Transverse colon (tissue), 4 donors: ENCODE measurements at places on chromosomes 7 and 10.
A peak's percentile ranks its signal among the peaks of the same experiment; 100 is the strongest.

- peak; percentile 59 for DNase-seq
These were observed 635 bp downstream of the NUP205 start for GRCh38 chr7:135558337-135558767.

DNA sequence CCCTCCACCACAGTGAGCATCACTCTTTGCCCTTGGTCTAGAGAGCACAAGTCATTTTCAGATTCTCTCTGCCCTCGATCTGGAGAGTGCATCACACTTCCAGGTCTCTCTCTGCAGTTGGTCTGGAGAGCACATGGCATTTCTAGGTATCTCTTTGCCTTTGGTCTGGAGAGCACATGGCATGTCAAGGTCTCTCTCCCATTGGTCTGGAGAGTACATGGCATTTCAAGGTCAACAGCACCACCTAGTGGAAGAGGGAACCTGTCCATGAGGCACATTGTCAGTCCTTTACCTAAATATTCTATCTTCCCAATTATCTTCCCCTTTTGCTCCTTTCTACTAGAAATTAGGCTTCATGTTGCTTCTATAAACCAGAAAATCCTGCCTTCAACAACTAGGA lies 1139.4 kb downstream of the XPNPEP1 start:
- no peak for DNase-seq

GRCh38 chr10:70145666-70146488 lies 623 bp downstream of the TYSND1 start:
- DNase-seq = peak; percentile 67

DNA sequence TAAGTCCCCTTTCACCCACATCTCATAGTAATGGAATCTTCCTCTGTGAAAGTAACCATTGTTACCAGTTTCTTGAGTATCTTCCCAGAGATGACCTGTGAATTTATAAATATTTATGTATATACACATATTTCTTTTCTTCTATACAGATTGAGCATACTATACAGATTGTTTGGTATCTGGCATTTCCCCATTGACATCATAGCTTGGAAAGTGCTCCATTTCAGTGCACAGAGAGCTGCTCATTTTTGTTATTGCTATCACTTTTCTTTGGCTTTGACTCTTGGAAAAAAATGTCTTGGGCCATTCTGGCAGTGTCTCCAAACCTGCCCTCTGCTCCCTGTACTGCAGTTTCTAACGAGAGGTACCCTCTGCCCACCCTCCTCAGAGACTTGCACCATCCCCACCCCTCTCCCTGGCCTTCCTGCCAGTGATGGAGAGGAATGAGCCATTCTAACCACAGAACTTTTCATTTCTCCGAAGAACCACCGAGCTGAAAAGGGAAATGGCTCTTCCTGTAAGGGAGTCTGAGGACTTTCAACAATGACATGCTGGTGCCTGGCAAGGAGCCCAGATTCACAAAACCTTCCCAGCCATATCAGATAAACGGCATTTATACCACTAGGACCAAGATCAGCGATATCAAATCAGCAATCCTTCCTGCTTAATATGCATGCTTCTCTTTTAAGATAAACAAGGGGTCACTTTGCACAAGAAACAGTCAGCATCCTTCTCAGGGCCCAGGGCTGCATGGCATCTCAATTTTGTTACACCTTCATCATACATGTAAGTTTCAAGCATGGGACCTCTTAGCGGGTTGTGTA lies 19.7 kb upstream of the CCSER2 start:
- DNase-seq = peak; percentile 51

GRCh38 chr10:17783751-17784150 lies 25.4 kb upstream of the MRC1 start:
- no peak for DNase-seq

DNA sequence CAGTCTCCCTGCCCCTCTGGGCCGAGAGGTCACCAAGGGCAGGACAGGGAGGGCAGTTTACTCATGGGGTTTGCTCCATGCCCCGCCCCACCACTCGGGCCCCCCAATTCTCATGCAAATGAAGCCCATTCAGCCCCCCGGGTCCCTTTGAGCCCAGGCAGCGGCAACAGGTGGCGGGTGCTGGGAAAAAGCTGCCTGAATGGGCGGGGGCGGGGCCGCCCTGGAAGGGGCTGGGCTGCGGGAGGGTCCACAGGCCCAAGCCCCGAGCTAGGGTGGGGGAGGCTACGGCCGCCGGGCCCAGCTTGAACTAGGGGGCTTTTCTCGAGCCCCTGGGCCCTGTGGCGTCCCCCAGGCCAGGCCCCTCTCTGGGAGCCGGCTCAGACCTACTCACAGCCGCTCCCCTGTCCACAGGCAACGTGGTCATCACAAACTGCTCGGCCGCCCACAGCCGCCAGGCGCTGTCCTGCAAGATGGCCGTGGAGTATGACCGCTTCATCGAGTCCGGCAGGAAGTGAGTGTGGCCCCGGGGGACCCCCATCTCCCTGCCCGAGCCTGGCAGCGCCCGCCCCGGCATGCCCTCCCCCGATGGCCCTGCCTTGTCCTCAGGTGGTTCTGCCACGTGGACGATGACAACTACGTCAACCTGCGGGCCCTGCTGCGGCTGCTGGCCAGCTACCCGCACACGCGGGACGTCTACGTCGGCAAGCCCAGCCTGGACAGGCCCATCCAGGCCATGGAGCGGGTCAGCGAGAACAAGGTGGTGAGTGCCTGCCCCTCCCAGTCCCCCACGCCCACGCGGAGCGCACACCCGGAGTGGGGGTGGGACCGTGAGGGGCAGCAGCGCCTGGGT lies 5.5 kb downstream of the LFNG start:
- DNase-seq = peak; percentile 41

GRCh38 chr10:27369880-27370279 lies 129.3 kb upstream of the ACBD5 start:
- no peak for DNase-seq

- DNase-seq = no peak
These were observed 672.9 kb downstream of the MAGI2 start for GRCh38 chr7:78780560-78780959.

DNA sequence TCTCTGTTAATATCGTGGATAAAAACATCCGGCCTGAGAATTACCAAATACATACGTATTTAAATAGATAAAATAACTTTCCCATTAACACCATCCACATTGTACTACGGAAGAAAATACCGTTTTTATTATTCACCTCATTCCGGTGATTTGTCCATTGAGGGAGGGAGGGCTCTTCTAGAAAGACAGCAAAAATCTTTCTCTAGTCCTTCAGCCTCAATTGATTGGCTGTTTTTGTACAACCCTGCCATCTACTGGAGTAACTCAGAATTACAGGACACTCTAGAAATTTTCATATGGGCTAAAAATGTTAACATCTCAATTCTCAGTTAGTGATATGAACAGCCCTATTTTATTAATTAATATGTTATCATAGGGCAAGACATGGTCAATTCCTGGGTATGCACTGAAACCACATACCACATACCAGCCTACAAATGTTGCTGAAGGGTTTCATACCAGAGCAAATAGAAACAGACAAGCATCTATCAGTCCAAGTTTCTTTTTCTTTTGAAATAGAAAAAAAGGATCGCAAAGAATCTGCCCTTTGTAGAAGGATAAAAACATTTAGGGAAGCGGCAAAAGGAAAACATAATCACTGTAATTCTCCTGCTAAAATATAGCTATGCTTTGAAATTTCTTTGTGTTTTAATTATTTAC lies 55.8 kb upstream of the CDCA7L start:
- DNase-seq = no peak

DNA sequence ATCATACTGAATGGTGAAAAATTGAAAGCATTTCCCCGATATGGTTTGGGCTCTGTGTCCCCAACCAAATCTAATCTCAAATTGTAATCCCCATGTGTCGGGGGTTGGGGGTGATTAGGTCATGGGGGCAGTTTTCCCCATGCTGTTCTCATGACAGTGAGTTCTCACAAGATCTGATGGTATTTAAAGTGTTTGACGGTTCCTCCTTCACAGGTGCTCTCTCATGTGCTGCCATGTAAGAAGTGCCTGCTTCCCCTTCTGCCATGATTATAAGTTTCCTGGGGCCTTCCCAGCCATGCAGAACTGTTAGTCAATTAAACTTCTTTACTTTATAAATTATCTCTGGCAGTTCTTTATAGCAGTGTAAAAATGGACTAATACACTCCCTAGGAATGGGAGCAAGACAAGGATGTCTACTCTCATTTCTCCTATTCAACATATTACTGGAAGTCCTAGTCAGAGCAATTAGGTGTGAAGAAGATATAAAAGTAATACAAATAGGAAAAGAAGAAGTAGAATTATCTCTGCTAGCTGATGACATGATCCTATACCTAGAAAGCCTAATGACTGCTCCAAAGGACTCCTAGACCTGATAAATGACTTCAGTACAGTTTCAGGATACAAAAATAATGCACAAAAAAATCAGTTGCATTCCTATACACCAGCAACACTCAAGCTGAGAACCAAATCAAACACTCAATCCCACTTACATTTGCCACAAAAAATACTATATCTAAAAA lies 260.6 kb downstream of the RNLS start:
- DNase-seq = no peak

DNA sequence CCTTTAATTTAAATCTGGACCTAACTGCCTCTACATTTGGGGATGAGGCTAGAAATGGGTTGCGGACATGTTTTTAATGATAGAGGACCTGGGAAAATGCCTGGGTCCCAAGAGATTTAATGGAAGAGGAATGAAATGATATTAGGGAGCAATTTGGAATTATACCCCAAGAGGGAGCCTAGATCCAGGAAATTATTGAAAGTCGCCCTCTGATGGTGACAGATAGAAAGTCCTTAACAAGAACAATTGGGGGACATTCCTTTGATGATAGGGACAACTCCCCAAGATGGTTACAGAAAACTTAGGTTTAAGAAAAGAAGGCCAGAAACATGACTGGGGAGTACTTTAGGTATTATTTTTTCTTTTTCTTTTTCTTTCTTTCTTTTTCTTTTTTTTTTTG lies 9.5 kb upstream of the TSGA13 start:
- no peak for DNase-seq

DNA sequence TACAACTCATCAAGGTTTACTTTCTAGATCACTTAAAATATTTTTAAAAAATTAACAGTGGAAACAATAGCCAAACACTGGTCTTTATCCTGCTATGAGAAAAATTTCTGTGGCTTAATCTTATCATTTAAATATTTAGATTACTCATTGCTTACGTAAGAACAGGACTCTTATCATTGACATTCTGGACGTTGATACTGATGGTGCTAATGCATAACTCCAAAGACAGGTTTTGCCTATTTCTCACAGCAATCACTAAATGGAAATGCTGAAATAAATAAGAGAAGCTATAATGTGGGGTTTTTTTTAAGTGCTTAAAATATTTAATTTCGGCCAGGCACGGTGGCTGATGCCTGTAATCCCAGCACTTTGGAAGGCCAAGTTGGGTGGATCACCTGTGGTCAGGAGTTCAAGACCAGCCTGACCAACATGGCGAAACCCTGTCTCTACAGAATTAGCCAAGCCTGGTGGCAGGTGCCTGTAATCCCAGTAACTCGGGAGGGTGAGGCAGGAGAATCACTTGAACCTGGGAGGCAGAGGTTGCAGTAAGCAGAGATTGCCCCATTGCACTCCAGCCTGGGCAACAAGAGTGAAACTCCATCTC lies 195.0 kb downstream of the HGF start:
- no peak for DNase-seq

GRCh38 chr7:55440040-55440690 lies 75.0 kb downstream of the LANCL2 start:
- no peak for DNase-seq

- no peak for DNase-seq
These were observed 75.4 kb downstream of the FAM171A1 start for GRCh38 chr10:15295537-15296325.

DNA sequence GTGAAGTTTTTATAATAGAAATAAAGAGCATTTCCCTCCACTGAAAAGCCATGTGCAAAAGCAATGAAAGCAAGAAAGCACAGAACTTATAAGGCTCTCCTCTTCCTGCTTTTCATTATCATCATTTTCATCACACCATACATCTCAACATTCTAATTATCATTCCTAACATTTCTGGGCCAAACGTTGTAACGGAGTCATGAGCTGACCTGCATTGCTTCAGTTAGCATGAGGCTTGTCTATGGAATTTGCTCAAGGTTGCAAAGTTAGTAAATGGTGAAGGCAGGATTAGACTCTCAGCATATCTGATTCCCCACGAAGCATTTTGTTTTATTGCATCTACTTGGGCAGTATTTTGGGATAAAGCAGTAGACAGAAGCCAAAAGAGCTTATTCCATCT lies 11.4 kb downstream of the SCIN start:
- DNase-seq = no peak

GRCh38 chr10:27285093-27285492 lies 44.5 kb upstream of the ACBD5 start:
- no peak for DNase-seq

DNA sequence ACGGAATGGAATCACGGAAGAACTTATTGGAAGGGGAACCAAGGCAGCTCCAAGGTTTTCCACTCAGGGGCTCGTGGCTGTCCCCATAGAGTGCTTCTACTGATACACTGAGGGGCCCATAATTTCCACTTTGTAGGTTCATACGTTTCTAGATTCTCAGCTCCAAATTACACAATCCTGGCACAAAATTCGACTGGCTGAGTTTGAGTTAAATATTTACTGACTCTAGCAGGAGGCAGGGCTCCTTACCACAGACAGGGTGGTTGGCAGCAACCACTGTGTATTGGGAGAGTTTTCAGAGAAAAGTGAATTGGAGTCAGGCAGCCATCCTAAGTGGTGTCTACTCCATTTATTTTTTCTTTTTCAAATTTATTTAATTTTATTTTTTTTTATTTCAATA lies 55.4 kb upstream of the SEC61G start:
- no peak for DNase-seq

- DNase-seq = no peak
These were observed 144.6 kb downstream of the DNAJB6 start for GRCh38 chr7:157481389-157481788.

DNA sequence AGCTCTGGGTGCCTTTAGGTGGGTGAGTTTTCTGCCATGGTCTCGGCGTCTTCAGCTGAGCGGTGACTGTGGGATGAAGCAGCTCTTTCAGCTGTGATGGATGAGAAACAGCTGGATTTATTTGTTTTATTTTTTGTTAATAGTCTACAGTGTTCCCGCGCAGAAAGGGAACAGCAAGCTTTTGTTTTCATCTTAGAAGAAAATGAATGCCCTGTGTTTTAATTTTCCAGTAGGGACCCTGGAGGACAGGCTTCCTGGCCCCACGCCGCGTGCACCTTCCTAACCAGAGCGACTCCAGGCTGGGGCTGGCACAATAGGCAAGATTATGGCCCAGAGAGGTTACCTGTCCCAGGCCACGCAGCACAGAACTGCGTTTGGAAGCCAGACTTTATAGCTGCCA lies 57.6 kb downstream of the GTF2IRD1 start:
- no peak for DNase-seq

DNA sequence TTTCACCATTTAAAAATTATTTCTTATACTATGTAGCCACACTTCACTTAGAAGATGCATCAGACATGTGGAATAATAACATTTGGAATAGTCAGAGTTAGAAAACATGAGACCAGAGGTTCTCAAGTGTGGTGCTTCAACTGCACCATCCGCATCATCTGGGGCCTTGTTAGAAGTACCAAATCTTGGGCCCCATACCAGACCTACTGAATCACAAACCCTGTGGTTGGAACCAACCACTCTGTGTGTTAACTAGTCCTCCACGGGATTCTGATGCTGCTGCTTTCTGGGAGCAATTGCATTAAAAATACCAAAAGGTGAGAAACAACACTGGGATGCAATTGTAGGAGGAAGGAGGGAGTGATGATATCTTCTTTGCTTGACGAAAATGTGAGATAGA lies 125.2 kb downstream of the GNAT3 start:
- DNase-seq = no peak

- no peak for DNase-seq
These were observed 402.4 kb upstream of the ADARB2 start for GRCh38 chr10:2139746-2140145.

- peak; percentile 42 for DNase-seq
These were observed 258.6 kb downstream of the PAXIP1 start for GRCh38 chr7:154744256-154744860.

- no peak for DNase-seq
These were observed 19.9 kb downstream of the SCRN1 start for GRCh38 chr7:29969738-29970137.
